NAMALWA (cell line): ENCODE measurements at places on chromosomes 4 and X.

GRCh38 chr4:73340917-73341316, 63.2 kb upstream of the ALB start:
- no peak for DNase-seq

- DNase-seq: no peak
Observed at GRCh38 chr4:187586892-187587291, 408.7 kb upstream of the ZFP42 start.

- no peak for DNase-seq
Observed at GRCh38 chr4:33073811-33074210, 2353.6 kb downstream of the PCDH7 start.

- no peak for DNase-seq
Observed at GRCh38 chr4:15558561-15558960, 88.9 kb downstream of the CC2D2A start.

GRCh38 chrX:28599957-28600356, 12.7 kb downstream of the IL1RAPL1 start:
- DNase-seq: no peak

GRCh38 chr4:187665086-187665485, 330.5 kb upstream of the ZFP42 start:
- DNase-seq: no peak

- DNase-seq: no peak
Observed at GRCh38 chr4:69518102-69518501, 22.4 kb upstream of the UGT2B4 start.

DNA sequence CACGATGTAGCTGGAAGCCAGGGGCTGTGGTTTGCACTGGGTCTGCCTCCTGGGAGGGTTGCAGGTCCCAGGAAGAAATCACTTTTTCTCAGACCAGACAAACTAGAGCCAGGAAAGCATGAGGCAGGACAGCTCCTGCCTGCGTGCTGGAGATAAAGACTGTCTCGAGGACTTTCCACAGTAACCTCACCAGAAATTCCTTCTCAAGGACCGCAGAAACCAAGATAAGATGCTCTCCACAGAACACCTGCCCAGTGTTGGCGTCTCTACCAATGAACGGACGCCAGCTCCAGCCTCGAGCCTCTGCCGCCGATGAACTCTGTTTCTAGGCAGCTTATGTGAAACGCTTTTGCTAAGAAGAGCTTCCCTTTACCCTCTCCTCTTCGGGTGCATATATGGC, 76.9 kb upstream of the AFAP1 start:
- DNase-seq: no peak

DNA sequence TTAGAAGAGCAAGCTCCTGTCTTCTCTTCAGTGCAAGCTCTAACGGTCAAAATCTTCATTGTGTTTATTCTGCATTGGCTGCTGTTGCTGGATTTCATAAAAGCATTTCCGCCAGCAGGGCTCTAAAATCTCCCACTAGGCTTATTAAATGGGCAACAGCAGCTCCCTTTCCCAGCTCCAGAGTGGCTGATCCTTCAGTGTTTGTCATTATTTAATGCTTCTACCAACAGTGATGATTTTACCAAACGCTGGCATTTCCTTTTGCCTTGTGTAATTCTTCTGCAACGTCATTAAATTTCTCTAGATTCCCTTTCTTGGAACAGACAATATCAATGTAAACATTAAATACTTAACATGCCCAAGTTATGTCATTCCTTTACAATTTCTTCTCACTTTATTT, 20.1 kb downstream of the SLC7A11 start:
- no peak for DNase-seq

DNA sequence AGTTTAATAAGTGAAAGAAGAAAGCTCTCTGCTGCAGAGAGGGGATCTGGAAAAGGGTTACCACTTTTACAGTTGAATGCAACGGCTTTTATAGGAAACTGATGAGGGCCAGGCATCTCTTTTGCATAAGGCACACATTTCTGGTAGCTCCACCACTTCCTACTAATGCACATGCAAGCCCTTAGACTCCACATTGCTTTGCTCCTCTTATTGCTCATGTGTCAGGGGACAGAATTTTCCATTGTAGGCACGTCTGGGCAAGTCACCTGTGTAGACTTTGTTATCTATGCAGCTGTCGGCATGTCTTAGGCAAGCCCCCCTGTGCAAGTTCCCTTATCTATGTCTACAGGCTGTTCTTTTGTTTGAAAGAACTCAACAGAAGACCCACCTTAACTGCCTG, 294.6 kb upstream of the STS start:
- peak; percentile 40 for DNase-seq

DNA sequence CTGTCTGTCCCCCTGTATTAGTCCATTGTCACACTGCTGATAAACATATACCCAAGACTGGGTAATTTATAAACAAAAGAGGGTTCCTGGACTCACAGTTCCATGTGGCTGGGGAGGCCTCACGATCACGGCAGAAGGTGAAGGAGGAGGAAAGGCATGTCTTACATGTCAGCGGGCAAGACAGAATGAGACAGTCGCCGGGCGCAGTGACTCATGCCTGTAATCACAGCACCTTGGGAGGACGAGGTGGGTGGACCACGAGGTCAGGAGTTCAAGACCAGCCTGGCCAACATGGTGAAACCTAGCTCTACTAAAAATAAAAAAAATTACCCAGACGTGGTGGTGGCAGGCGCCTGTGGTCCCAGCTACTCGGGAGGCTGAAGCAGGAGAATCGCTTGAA, 24.7 kb downstream of the IL3RA start:
- no peak for DNase-seq

- DNase-seq: no peak
Observed at GRCh38 chr4:184764601-184765000, 30.7 kb upstream of the CENPU start.

DNA sequence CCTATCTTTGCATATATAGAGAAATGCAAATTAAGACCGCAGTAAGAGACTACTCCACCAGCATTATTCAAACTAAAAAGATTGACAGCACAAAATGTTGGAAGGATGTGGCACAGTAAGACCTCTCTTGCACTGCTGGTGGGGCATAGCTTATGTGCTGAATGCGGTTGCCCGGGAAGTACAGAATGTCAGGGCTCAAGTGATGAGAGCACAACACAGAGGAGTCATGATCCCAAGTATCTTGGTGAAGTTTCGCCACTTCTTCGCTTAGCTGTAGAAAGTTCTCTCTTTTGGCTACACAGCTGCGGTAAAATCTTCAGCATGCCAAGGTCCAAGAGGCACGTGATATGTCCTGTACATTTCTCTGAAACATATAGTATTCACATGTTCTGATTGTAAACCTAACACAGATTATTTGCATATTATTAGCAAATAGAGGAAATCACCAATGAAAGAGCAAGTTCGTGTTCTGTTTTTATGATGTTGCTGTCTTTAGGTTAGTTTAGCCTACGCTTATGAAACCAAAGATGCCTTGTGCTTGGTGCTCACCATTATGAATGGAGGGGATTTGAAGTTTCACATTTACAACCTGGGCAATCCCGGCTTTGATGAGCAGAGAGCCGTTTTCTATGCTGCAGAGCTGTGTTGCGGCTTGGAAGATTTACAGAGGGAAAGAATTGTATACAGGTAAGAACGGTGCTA, 55.0 kb downstream of the HTT-AS start:
- no peak for DNase-seq

- no peak for DNase-seq
Observed at GRCh38 chr4:114361249-114361648, 237.4 kb upstream of the UGT8 start.

DNA sequence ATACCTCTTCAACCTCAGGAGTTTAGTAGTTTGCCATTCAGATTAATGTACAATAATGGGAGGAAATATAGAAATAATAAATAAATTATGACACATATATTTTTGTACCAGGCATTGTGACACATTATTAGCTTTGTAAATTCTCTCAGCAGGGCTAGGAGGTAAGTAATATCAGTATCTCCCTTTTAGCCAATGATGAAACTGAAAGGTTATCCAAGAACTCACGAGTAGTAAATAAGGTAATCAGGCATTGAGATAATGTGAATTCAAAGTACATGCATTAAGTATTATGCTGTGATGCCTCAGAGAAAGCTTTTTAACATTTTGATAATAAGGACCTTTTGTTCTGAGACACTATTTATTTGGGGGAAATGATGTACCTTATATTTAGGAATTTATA, 5.3 kb upstream of the ARAP2 start:
- no peak for DNase-seq

DNA sequence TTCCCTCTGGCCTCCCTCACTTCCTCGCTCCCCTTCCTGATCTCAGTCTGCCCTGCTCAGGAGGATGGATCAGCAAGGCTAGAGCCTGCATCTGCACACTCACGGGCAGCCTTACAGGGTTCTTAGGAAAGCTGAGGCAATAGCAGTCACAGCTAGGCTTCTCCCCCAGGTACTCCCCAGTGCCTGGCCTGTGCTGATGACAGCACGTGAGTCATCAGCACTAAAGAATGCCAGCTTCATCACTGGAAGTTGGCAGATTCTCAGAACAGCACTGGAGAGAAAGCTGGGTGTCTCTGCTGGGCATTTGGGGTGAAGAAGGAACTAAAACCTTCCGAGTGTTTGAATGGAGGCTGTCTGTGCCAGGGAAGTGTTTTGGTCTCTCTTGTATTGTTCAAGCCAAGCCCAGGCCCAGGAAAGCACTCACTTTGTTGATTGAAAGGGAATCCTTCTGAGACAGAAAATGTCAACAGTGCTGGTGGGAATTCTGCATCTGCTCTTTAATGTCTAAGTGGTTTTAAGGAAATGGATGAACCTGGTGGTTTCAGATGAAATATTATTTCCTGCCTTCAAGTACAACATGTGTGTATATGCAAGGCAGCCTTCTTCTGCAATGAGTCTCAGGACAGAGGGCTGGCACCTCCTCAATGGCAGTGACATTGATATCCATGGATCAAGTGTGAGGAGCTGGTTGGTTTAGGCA, 73.0 kb upstream of the SCOC start:
- DNase-seq: no peak

GRCh38 chr4:124423160-124423559, 289.4 kb downstream of the ANKRD50 start:
- DNase-seq: no peak

- DNase-seq: no peak
Observed at GRCh38 chrX:152405561-152405960, 45.6 kb downstream of the GABRA3 start.

DNA sequence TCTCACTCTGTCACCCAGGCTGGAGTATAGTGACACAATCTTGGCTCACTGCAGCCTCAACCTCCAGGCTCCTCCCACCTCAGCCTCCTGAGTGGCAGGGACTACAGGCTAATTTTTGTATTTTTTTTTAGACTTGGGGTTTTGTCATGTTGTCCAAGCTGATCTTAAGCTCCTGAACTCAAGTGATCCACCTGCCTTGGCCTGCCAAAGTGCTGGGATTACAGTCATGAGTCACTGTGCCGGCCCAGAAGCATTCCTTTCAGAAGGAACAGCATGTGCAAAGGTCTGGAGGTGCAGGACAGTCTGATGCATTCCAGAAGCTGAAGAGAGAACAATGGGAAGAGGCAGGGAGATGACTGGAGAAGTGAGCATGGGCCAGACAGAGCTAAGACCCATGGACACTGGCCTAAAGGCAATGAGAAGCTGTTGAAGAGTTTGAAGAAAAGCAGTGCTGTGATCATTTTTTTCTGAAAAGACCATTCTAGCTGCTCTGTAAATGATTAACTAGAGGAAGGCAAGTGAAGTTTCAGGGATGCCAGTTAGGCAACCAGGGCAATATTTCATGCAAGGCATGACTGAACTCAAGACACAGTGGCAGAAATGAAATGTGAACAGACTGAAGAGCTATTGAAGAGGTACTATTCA, 43.2 kb downstream of the MANBA start:
- DNase-seq: no peak

- no peak for DNase-seq
Observed at GRCh38 chr4:182338746-182339145, 95.5 kb downstream of the TENM3 start.

GRCh38 chrX:103248553-103248952, 6.4 kb downstream of the TCEAL8 start:
- DNase-seq: peak; percentile 25

DNA sequence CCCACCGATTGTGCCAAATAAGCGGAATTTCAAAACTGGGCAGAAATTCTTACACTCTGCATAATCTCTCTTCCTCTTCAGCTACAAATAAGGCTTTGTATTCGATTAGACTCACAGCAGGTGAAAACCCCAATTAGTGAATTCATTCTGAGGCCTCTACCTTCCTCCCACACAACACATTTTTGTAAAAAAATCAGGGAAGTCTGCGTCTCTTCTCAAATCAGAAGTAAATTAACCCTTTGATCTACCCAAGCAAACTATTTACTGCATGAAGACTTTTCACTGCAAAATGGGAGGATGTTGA, 200.6 kb upstream of the FTHL17 start:
- DNase-seq: no peak

- peak; percentile 84 for DNase-seq
Observed at GRCh38 chr4:7802093-7802726, 137.5 kb downstream of the AFAP1 start.

DNA sequence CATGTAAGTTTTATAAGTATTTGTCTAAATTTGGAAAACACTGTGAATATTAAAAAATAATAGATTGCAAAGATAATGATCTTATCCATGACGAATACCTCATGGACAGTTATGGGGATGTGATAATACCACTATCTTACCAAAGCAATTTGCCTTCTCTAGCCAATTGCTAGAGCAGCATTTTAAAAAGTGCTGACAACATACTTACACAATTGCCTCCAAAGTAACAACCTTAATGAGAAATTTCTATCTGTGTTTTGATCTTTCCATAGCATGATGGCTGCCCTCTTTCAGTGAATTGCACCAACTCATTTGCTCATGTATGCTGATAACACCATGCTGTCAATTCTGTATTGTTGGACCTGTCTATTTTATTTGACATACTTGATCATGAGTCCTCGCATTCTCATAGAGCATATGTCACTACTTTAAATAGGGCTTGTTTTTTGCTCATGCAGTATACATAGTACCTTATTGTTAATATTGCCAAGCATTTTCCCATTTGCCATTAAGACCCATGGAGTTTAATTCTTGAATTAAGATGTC, 87.2 kb downstream of the MMRN1 start:
- no peak for DNase-seq

GRCh38 chrX:68932611-68933010, 103.8 kb downstream of the EFNB1 start:
- DNase-seq: no peak

DNA sequence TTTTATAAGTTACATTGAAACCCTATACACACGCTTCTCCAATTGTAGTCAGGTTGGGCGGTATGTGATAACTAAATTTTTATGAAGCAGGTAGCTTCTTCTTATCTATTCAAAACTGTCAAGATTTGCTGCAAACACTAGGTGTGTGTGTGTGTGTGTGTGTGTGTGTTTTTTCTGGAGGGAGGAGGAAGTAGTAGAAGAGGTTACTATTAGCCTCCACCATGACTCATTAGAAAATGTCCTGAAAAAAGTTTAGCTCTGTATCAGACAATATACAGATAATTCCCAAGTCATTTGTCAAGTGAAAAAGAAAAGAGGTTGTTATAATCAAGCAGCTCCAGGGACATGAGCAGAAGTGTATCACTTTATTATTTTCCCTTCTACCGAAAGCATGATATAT, 33.9 kb downstream of the PCDH7 start:
- DNase-seq: no peak

DNA sequence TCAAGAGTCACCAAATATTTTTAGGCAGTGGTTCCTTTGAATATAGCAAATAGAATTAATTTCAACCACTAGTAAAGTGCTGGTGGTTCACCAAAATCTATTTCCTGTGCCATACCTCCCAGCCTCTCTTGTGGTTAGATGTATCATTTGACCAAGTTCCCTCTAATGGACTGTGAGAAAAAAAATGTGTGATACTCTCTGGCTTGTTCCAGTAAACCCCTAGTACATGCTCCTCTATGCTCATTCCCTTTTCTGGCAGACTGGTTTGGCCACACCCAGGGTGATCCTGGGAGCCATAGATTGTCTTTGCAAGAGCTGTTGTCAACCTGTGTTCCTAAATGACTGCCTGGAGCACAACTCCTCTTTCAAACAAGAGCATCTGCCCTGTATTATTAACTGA, 109.5 kb downstream of the FRAS1 start:
- DNase-seq: no peak
